ENCODE measurements at places on chromosomes 6 and 20.
A peak's percentile ranks its signal among the peaks of the same experiment; 100 is the strongest.

DNA sequence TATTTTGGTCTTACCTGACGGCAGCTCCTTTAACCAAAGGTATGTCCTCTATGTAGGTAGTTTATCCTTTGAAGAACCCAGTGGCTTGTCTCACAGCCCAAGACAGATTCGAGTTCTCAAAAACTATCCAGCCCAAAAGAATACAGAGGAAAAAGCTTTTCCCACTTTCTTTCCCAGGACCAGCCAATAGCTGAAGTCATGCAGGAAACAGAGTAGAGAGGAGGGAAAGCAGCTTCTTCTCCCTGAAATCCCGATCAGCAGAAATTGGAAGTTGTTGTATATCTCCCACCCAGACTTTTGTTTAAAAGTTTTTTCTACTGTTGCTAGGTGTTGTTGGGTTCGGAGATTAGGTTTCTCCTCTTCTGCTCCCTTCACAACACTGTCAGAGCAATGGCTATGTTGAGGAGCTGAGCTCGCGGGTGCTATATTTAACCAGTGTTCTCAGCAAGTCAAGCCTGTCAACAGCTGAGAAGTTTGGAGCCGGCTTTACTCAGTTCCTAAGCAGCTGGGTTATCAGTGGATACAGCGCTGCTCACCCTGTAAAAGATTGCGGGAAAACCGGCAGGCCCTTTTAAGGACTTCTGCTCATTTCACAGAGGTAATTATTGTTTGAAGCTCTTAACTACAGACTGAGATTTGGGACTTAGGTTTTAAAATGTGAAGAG, at the start of gene FILIP1:
Gene FILIP1 (minus strand): TSS at position 401 of the 665 bp plus-strand sequence. CDS start 78,828 bp downstream, outside the sequence.
- DNase-seq = no peak

DNA sequence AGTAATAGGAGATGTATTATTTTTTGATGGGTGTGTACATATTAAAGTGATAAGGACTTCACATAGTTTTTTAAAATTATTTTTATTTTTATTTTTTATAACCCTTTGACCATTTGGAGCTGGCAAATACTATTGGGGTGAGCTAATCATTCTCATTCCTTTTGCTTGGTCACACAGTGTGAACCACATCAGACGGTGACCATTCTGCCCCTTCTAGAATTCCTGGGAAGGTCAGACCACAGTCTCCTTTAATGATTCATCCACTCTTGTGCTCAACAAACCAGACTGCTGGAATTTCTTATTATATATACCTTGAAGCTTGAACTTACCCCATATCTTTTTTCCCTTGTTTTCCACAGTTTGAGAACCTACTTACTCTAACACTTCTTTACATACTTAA, 23.9 kb upstream of the PRL start:
- no peak for DNase-seq

DNA sequence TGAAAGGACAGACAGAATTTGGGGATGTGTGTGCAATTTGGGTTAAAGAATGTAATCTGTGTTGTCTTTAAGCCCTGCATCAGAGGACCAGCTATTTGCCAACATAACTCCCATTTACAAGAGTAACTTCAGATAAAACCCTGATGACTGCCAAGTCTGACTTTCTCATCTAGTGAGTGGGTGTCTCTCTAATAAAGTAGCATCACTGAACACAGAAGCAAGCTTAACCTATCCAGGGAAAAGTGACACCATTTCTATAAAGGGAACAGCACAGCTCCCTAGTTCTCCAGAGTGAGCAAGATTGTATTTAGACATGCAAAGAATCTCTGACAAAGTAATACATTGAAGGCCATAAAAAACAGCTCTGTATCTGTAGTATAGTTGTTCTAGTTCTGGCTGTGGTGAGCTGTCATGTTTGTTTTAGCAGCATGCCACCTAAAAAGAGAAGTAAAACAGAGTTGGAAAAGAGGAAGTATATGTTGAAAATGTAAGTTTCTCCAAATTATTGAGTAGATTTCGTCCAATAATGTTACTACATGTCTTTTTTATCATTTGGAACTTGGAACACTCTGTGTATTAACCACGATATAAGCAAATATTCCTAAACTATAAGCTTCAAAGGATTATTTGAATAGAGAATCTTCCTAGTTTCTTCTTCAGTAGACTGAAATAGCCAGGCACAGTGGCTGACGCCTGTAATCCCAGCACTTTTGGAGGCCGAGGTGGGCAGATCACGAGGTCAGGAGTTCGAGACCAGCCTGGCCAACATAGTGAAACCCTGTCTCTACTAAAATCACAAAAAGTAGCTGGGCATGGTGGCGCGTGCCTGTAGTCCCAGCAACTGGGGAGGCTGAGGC, 8.8 kb upstream of the PIM1 start:
- DNase-seq = no peak

- DNase-seq = no peak
These were observed 463.3 kb downstream of the DOK5 start for GRCh38 chr20:54938707-54939106.

DNA sequence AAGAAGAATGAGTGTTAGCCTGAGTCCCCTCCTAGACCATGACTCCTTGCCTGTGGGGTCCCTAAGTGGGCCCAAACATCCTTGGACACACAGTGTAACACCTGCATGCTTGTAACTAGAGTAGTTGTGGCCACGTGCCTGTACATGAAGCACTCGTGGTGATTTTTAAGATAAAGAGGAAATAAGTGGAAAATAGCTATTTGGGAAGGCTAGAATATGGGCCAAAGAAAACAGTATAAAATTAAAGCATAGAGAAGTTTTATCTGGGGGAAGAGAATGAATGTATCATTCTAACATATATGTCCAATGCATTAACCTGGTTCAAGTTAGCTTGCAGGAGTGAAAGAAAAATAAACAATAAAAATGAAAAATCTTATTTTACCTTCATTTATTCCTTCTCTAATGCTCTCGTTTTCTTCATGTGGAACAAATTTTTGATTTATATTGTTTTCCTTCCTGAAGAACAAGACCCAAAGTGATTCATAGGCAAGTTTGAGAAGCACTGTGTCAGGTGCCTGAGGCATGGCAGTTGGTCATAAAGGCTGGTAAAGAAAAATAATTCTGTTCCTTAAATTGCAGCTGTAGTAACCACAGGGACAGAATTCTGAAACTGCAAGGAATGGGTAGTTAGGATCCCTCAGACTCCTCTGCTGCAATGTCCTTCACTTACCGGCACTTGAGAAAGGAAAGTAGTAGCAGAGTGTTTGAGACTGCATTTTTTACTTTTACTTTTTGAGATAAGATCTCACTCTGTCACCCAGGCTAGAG, 8.5 kb upstream of the CST3 start:
- no peak for DNase-seq

GRCh38 chr20:47003223-47003622, 108.6 kb downstream of the EYA2 start:
- no peak for DNase-seq

DNA sequence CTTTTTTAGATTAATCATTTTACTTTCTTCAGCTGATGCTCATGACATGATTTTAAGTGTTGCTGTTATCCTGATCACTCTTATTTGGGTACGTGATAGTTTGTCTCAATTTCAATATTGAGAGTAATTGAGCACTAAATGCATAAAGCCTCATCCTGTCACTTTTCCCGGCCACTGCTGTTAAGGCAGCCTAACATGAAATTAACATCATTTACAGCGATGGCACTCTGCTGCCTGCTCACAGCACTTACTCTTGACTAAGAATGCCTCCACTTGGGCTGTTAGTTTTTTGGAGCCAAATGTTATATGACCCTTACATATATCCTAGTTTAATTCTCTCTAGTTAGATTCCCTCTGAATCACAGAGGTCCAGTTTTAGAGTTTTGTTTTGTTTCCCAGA, 107.3 kb downstream of the SLX4IP start:
- DNase-seq = no peak

DNA sequence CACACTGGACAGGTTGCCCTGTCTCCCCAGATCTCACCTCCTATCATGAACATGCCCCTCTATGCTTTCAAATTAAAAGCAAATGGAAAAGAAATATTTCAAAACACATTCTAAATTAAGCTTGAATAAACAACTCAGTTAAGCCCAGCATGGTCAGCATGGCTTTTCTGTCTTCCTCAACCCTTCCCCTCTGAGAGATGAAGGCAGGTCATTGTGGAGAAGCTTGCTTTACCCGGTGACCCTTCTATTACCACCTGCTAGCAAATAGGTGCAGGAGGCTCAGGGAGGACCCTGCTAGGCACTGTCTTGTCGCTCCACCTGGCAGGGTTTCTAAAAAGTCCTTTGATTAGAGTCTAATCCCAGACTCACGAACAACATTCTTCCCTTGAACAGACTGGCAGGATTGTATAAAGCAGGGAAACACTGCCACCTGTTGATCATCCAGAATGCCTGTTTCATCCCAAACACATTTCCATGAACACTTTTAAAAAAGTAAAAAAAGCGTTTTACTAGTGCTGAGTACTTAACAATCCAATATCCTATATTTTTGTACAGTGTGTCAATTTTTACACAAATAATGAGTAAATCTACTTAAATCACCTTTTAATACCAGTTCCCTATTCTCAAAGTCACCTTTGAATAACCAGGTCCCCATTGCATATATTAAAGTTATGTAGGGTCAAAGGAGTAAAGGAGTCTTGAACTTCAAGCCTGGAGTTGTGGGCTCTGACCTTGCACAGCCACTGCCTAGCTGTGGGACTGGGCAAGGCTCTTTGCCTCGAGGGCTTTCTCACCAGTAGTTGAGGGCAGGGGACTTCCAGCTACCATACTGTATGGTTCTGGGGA, 75.5 kb downstream of the GPR6 start:
- DNase-seq = peak; percentile 26

GRCh38 chr6:168248148-168248620, 71.4 kb downstream of the DACT2 start:
- DNase-seq = no peak

DNA sequence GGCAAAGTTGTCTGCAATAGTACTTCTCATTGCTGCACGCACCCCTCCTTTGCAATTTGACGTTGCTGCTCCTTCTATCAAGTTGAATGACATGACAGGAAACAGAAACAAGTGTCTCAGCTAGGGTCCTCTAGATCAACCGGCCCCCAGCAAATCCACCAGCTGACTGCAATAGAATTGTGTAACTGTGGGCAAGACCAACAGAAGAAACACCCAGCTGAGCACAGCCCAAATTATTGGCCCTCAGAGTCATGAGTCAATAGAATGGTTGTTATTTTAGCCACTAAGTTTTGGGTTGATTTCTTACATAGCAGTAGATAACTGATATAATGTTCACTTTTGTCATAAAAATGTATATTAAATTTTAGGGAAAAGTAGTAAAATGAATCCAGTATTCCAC, 202.7 kb downstream of the MAFB start:
- no peak for DNase-seq

GRCh38 chr6:76418560-76419223, 346.2 kb upstream of the IMPG1 start:
- DNase-seq = no peak

DNA sequence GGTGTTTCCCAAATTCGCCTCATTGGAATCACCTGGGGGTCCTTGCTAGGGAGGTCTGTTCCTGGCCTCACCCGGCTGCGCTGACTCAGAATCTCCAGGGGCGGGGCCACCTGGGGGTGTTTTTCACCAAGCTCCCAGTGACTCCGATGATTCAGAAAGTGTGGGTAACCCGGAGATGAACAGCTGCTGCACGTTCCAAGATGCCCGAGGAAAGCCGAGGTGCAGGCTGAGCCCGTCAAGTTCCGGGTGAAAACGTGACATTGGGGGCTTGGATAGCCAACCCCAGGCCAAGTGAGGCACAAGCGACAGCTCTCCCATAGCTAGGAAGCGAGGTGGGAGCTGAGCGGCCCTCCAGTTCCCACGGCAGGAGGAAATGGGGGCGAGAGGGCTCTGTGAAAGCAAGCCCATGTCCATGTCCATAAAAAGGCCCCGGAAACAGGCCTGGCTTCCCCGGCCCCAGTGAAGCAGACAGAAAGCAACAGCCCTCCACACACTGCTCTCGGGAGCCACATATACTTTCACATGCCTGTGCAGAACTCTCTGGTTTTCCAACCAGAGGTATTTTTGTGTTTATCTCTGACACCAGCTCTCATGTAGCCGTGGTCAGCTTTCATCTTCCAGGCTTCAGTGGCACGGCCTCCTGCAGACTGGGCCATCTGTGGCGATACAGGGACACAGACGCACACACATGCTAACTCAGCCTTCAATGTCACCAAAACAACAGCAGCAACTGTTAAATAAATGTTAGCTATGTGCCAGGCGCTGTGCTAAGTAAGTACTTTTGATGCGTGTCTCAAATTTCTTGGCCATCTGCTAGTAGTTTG, 90.7 kb upstream of the CCDC28A start:
- DNase-seq = no peak

DNA sequence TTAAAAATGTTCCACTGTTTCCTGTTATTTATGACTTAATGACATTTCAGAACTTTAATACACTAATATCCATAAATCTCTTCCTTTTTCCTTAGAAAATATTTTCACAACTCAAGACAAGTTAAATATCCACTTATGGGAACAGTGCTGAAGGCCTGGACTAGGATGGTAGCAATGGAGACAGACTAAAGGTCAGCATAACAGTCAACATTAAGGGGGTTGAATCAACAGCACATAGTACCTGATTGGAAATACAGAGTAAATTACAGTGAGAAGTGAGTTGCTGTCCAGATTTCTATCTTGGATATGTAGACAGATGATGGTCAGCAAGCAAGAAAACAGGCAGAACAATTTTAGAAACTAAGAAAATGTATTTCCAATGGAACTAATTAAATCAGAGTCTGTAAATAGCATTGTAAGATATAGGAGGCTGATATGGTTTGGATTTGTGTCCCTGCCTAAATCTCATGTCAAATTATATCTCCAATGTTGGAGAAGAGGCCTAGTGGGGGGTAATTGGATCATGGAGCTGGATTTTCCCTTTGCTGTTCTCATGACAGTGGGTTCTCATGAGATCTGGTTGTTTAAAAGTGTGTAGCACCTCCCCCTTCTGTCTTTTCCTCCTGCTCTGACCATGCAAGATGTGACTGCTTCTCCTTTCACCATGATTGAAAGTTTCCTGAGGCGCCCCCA, 682.7 kb downstream of the MAFB start:
- no peak for DNase-seq

- DNase-seq = no peak
These were observed 94.5 kb upstream of the FOXP4 start for GRCh38 chr6:41451515-41452163.

DNA sequence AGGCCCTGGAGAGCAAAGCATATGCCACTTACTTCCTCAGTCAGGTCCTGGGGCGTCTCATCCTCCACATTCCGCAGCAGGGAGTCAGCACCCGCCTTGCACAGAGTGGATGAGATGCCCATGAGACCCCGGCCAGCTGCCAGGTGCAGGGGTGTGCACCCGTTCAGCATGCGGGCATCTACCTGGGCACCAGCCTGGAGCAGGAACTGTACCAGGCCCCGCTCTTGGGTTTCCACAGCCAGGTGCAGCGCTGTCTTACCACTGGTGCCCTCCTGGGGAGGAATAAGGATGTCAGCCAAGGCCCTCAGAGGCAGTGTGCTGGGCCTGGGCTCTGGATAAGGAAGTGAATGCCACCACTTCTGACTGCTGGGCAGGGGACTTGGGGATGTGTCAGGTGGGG, 2.7 kb upstream of the SLC35B2 start:
- no peak for DNase-seq

All from NCI-H1436 (cell line).